ENCODE measurements at places on chromosomes 16 and 17.

DNA sequence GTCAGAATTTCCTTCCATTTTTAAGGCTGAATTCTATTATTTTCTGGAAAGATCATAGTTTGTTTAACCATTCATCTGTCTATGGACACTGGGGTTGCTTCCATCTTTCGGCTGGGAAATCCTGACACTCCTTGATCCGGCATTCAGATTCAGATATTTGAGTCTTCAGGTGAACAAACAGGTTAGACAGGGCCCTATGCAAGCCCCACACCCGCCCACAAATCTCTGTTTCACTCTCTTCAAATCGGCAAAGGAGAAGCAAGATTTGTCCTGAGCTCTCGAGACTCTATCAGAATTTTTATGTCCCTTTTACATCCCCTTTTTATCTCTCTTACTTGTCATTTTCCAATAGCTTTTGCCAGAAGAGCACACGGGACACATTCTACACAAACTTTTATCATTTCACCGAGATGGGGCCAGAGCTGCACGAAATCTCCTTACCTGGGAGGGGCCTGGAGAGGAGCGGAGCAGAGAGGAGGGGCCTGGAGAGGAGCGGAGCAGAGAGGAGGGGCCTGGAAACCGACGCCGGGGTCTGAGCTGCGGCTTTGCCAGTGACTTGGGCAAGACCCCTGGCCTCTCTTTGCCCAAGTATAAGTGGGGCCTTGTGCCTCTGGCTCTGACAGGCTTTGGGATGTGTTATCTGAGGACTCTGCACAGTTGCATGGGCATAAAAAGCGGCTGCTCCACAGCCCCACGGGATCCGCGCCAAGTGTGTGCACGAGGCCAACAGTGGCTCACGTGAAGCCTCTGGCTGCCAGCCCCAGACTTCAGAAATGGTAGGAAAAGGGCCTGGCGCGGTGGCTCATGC lies 54.3 kb upstream of the RBFOX3 start:
- DNase-seq, result no peak

DNA sequence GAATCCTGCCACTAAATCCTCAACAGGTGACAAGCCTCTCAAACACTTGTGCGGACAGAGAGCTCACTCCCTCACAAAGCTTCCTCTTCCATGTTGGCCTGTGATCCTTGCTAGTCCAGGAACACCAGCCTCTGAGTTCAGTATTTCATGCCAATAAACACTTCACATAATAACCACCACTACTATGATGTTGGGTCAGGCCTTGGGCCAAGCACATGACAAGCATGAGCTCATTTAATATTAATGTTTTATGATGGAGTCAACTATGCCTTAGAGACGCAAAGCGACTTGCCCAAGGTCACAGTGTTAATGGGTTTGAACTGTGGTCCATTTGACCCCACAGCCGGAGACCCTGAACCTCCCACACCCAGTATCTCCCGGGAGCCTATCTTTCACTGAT lies 129.1 kb downstream of the GAS7 start:
- no peak for DNase-seq

- DNase-seq, result no peak
These were observed 35.7 kb downstream of the MEOX1 start for GRCh38 chr17:43626023-43626422.

DNA sequence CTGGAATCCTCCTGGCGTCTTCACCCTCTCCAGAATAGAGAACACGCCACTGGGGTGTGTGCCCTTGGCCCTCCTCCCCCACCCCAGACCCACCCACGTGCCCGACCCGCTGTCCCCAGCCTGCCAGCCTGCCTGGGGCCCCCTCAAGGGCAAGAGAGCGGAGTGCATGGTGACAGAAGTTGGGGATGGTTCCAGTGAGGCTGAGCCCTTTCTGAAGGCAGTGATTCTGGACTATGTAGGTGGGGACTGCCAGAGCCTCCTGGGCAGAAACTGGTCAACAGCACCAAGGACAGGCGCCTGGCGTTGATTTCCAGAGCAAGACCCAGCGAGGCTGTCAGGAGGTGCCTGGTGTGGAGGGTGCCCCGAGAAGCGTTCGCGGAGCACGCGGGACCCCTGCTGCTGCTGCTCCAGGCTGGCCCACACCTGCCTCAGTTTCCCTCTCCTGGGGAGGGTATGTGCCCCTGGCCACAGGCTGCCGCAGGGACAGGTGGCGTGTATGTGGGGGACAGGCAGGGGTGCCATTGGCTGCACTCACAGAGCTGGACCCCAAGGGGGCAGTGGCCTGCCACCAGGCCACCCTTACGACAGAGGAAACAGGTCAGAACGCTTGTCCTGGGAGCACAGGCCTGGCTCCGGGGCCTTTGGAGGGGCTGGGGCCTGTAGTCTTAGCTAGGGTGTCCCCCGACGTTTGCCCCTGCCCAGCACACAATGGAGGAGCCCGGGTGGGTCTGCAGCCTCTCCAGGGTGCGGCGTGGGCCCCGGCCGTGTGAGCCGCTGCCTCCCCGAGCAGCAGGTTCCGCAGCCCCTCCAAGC lies 1.2 kb downstream of the SSTR5 start:
- no peak for DNase-seq

DNA sequence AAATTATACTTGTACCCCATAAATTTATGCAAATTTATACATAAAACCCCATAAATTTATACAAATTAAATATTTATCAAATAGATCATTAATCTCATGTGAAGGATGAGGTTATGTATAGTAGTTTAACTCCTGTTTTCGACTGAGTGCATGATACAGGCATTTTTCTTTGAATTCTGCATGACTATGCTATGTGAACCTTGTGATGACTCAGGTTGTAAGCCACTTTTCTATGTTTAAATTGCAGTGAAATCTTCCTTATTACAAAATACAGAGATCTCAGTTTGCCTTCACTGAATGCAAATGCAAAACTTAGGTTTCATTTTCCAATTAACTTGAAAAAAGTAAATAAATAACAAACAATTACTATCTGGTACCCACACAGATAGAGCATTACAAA lies 843.7 kb downstream of the CDH11 start:
- DNase-seq, result no peak

GRCh38 chr17:28384281-28385036 lies 13.0 kb downstream of the SARM1 start:
- no peak for DNase-seq

DNA sequence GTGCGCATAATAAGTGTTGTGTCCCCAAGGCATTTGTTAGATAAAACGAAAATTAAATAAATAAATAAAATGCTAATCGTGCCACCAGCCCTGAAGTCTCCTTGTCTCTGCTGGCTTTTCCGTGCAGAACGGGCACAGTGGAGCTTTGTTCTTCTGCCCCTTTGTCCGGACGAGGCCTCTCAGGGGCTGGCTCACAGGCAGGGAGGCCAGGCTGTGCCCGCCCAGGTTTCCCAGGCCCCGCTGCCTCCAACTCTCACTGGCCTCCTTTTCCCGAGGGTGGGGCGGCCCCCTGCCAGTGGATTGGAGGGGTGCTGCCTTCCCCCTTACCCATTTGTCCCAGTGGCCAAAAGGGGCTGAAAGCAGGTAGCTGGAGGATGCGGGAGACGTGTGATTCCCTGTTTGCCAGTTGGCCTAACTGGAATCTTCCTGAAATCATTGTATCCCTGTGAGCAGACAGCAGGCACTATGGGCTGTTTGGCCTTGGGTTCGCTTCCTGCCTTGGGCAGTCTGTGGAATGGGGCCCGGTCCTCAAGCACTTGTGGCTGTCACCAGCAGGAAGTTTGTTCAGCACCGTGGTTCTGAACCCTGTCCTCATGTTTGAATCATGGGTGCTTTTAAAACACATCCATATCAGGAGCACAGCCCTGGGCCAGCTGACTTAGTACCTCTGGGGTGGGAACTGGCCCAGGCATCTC lies 64.4 kb downstream of the KSR1 start:
- no peak for DNase-seq

GRCh38 chr17:82752371-82753200 lies 721 bp downstream of the TBCD start:
- no peak for DNase-seq

GRCh38 chr17:265718-266117 lies 84.3 kb upstream of the DOC2B start:
- DNase-seq, result no peak
